ENCODE measurements at places on chromosomes 6 and 20.

- DNase-seq = no peak
Measured at GRCh38 chr6:96787846-96788580, 49.3 kb downstream of the GPR63 start.

DNA sequence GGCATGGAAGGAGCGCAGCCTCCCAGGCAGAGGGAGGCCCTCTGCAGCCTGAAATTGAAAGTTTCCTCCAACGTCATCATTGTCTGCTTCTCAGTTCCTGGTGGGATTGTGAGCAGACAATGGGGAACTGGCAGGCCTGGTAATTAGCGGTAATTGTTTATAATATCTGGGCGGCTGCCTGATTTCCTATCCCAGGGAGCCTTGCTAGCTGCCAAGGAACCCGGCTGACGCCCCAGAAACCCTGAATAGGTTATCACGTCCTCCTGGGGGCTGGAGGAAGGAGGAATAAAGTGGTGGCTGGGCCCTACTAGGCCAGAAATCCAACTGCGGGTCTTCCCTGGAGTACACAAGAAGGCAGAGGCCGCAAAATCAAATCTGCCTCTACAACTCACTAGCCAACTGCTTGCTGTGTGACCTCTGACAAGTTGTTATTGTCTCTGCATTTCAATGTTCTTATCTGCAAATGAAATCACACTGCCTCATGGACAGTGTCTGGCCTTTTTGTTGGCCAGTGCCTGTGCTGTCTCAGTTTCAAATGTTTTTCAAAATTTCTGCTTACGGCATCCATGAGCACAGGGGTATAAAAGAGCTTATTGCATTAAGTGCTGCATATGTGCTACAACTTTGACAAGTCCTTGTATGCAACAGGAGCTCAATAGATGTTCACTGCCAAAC, 16.9 kb downstream of the KCNK15 start:
- DNase-seq = no peak

GRCh38 chr6:108811490-108811889, 36.7 kb upstream of the ARMC2 start:
- no peak for DNase-seq

DNA sequence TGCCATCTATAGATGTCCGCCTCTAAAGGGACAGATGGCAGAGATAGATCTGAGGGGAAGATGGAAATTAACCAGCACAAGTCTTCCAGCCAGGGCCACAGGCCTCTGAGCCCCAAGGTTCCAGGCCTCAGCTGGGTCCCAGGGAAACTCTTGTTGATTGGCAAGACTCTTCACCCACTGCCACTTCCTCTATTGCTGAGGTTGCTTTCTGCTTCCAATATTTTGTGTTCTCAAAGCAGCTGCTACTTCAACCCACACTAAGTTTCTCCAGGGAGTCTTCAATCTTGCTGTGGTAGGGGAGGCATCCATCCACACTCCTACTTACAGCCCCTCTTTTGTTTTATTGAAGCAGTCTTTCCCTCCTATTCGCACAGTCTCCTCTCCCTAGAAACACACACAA, 36.4 kb upstream of the SASH1 start:
- no peak for DNase-seq

DNA sequence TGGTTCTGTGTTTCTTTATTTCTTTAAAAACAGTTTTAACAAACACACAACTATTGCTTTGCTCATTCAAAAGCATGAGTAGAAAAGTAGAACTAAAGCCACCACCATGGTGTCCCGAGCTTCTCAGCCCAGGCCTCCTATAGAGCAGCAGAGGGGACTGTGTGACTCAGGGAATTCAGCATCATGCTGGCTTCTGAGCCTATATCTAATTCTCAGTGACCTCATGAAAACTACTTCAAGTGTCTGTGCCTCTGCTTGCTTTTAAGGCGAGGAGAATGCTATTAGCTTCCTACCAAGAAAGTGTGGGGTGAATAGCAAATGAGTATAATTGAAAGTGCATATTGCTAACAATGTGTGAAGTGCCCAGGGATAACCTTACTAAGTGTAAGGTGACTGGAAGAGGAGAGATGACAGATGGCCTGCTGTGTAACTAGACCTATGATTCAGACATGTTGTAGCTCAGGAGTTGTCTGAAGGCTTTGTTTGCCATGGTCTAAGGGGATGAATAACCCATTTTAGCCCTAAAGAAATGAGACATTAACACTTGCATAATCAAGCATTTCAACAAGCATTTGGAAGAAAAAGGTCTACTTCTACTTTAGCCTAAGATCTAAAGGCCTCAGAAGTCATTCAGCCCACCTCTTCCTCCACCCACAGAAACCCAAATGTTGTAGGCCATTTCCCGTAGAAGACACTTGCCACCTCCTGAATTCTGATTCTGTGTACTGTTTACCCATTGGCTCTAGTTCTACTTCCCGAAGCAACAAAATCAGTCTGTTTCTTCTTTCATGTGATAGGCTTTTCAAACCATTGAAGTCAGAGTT, 121.5 kb upstream of the ARG1 start:
- DNase-seq = no peak
